ENCODE measurements at places on chromosomes 7 and 10.

DNA sequence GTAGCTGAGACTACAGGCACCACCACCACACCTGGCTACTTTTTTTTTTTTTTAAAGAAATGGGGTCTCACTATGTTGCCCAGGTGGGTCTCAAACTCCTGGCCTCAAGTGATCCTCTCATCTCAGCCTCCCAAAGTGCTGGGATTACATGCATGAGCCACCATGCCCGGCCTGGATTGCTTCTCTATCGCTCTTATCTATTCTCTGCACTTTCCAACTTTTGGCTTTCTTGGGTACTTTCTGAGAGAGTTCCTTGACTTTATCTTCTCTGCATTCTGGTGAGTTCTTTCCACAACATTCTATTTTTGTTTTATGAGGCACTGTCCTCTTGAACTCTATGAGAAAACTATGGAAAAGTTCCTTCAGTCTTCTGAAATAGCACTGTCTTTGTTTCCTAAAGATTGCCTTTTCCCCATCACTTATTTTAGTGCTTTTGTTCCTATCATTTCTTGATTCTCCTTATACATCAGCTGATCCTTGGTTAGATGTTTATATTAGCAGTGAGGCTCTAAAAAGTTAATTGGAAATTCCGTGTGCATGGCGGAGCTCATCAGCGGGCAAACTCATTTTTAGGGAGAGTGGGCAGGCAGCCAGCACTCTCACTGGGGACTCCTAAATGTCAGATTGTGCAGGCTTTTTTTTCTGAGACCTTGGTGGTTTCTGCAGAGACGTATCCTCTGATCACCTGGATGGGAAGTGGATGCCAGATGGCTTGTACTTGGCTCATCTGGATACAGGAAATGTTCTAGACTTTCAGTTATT, 43.9 kb downstream of the HIP1 start:
- DNase-seq: no peak

DNA sequence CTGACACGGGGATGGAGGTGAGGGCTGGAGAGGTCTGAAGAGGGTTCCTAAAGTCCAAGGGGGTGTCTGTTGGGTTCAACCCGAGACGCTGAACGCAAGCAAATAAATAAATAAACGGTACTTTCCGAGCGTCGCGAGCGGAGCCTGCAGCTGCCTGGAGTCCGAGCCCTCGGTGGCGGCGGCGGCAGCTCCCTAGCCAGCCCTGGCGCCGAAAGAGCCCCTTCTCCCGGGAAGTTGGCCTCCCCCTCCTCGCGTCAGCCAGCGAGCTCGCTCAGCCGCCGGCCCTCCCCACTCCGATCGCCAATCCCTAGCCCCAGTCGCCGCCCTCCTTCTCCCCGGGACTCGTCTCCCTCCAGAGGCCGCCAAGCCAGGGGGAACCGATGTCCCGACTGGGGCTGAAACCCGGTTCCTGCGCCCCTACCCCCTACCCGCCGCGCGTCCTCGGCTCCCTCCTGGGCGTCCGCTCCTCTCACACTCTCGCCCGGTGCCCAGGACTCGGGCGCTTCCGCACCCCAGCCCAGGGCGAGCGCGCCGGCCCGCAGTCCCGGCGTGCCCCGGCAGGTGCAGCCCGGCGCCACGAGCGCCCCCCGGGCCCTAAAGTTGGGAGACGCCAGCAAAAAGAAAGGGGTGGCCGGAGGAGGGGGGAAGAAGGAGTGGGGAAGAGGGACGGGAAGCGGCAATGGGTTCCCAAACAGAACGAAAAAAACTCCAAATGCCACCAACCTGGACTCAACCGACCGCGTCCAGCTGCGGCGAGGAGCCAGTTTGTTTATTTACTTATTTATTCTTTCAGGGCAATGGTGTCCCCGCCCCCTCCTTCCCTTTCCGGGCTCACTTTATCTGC, at the start of gene GFRA1:
GFRA1 (minus strand) TSS at position 767 of the 844 bp plus-strand sequence. CDS start 1,177 bp downstream, outside the sequence.
- DNase-seq: no peak

GRCh38 chr10:59397961-59398360, 35.6 kb upstream of the FAM13C start:
- no peak for DNase-seq

- DNase-seq: no peak
These were observed 285.9 kb downstream of the CELF2 start for GRCh38 chr10:11303361-11304170.

GRCh38 chr7:24576171-24577025, 3.1 kb downstream of the PALS2 start:
- no peak for DNase-seq

DNA sequence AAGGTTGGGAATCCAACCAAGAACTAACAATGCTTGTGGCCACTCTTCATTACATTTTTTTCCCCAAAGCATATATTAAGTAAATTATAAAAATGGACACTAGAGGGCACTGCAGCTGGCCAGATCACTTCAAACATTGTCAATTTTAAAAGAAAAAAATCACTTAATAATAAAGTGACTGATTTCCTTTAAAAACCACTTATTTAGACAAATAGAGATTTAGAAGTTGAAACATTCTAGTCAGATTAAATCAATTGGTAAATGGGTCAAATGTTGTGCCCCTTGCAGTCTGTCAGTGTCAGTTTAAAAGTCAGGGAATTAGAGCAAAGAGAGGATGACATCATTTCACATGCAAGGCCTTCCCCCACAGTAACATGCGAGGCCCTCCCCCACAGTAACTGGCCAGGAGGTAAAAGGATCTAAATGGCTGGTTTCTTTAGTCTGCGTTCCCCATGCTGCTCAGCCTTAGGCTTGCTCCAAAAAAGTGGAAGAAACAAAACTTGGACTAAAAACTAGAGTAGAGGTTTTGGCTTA, 177.9 kb downstream of the SKAP2 start:
- no peak for DNase-seq

- DNase-seq: no peak
These were observed 146.9 kb downstream of the EVX1 start for GRCh38 chr7:27389496-27389895.

DNA sequence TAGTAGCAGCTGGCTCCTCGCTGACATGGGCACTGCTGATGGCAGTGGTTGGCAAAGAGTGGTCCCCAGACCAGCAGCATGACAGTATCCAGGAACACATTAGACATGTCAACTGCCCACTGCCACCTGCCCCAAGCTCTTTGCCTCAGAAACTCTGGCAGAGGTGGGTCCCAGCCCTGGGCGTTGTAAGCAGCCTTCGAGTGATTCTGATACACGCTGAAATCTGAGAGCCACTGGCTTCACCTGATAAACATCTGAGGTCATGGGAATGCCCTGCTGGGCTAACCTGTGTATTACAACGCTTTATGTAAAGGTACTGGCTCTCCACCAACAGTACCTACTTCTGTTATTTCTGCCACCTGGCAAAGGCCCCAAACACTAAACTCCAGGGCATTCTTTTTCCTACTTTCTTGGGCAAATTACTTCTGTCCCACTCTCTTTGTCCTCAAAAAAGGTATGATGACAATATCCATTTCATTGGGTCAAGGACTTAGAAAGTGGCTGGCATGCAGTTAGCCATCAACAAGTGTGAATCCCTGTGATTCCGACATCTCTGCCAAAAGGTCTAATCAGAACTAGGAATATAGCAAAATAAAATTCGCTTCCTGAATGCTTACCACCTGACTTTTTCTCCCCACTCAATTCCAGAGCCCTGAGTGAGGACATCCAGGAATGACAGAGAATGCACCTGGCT, 9.2 kb downstream of the SGMS1 start:
- no peak for DNase-seq

- no peak for DNase-seq
These were observed 251.9 kb downstream of the COBL start for GRCh38 chr7:51064688-51065087.

DNA sequence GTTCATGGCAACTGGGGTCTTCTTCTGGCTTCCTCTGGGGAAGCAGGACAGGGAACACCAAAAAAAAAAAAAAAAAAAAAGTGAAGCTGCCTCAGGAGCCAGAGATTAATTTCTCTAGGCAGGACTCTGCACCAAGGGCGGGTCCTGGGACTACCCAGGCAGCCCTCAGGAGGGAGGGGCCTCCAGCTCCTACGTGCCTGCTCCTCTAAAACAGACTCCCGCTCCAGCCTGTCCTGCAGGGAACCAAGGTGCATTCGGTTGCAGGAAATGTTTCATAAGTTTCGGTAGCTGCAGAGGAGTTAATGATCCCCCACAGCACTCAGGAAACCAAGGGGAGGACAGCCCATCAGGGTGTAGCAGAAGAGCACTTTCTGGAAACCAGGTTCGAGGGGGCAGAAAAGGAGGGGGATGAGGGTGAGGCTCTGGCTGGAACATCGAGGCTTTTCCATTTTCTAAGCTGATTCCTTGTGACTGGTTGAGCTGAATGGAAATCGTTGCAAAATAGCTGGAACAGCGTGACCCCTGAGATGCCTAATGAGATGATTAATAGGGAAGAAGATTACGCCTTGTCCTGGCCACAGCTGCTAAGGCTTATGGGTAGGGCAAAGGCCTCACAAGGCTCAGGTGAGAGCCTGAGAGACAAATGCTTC, 84.2 kb downstream of the STRA8 start:
- DNase-seq: no peak

GRCh38 chr10:3427347-3427746, 254.8 kb upstream of the PITRM1 start:
- DNase-seq: no peak

GRCh38 chr10:33321516-33321915, 13.0 kb downstream of the NRP1 start:
- no peak for DNase-seq

DNA sequence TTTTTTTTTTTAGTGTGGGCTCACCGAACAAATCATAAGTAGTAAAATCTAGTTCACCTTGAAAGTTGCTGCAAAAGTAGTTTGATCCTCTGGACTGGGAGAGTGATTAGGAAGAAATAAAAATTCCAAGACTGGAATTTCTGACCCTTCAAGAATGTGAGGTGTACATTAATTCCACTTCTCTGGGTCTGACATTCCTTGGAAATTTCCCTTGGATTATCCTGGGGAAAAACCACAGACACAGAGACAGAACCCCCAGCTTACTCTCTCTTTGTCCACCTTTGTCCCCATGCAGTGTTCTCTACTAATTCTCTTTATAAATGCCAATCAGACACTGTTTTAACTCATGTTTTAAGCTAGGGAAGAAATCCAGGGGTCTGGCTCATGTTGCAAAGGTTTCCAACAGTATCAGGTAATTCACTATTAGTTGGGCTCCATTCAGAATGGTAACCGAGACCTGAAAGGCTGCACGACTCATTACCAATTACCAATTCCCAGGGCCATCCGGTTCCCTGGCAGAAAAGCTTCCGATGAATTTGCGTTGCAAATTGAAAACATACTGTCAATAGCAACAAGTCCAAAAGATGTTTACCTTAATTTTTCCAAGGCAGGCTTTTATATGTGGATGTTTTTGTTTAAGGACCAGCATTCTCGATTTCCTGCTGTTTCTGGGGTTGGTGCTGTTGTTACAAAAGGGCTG, 86.3 kb downstream of the BAMBI start:
- no peak for DNase-seq

DNA sequence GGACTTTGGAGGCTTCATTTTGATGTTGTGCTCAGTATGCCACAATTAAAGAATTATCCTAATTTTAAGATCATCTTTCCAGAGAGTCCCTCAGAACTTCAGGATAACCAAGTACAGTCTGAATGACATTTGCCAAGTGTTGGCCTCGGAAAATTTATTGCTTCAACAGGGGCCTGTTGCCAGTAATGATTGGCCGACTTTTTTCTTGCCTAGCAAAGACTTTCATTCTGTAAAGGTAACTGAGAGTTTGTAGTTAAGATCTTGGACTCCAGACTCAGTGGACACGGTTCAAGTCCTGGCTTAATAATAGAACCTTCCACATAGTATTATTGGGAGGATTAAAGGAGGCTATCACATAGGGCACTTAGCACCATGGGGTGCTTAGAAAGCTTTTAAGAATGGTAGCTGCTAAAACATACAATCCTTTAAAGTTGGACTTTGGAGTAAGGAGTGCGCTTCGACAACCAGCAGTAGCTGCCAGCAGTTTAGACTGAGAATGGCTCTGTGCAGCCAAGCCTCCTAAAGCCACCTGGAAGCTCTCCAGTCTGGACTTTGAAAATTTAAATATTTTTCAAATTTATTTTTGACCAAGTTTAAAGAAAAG, 90.0 kb downstream of the PLCE1 start:
- no peak for DNase-seq

- no peak for DNase-seq
These were observed 23.4 kb downstream of the AIFM2 start for GRCh38 chr10:70109064-70109729.

GRCh38 chr7:20318933-20319332, 11.8 kb upstream of the ITGB8 start:
- DNase-seq: no peak

GRCh38 chr7:91079487-91079886, 184.7 kb upstream of the FZD1 start:
- no peak for DNase-seq

DNA sequence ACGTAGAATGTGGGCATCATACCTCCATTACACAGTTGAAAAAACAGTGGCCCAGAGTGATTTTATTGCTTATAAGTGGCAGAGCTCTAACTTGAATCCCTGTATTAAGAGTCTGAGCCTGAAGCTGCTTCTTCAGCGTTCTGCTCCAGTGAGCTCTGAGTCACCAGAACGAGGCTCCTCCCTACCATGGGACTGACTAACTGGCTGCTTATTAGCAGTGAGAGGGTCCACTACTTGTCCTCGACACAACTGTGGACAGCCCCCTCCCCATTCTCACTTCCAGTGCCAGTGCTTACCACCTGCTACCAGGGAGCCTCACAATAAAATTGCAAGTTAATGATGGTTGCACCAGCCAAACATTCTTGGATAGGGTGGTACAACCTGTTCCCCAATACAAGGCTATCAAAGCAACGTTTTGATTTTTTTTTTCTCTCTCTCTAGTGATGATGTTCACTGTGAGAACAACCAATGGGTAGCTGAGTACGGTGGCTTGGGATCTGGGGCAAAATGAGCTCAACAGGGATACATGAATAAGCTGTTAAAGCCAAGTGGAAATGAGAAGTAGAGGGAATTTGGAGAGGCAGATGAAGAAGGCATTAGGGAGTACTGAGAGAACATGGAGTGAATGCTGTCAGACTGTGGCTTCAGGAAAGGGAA, 2.7 kb upstream of the NRG3 start:
- DNase-seq: no peak
